ENCODE measurements at places on chromosomes 7 and 10.

DNA sequence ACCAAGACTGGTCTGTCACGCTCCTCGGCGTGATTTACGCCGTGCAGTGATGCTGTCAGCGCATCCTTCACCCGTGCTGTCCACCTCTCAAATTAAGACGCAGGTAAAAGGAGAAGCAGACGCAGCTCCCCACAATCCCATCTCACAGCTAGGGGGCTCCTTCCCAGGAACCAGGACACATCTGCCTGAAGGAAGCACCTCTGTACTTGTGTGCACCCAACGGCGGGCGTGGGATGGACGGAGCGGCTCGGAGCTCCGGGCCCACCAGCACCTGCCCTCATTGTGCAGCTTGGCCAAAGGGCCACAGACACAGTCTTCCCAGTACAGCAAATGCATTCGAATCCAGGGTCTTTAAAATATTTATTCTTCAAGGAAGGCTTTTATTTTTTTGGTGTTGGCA lies 55.3 kb downstream of the STK32C start:
- DNase-seq: no peak

GRCh38 chr7:43142703-43143102 lies 30.3 kb downstream of the HECW1 start:
- no peak for DNase-seq

DNA sequence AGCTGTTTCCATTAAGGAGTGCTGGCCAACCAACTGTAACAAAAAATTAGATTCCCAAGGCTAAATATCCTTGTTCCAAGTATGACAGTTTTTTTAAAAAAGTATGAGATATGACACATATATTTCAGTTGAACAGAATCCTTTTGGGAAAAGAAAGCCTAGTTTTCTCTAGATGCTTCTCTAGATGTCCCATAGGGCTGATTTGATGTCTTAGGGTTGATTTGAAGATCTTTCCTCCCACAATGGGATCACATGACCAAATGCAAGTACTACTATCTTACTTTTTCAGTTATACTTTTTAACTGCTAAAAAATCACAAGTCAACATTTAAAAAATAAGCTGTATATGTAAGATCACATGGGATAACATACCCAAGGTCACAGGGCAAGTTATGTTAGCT lies 3.7 kb downstream of the NAMPT start:
- no peak for DNase-seq

DNA sequence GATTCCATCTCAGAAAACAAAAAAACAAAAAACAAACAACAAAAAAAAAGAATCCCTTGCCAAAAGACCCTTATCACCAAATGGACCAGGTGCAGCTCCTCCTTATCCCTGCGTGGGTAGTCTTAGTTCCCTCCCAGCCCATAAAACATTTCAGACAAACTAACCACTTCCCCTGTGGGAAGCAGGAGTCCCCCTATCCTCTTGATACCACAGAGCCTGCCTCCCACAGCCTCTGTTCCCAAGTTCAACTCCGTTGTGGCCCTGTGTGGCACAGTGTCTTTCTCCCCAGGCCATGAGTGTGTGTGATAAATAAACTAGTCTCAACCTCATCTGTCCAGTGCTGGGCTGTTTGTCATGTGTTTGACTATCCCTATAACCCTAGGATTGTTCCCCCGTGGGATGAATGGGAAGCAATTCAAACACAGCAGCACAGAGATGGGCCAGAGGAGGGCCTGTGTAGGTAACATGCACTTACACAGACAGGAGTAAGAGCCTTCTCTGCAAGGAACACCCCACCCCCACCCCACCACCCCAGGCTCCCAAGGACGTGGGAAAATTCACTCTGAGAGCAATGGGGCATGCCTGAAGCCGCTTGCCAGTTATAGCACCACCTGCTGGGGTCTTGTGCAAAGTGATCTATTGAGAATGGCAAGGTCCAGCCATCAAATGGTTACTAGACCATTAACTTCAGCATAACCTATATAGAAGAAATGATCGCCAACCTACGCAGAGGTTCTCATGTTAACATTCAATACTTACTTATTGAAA lies 147.1 kb upstream of the GHITM start:
- DNase-seq: no peak

GRCh38 chr7:25250386-25250785 lies 22.1 kb upstream of the NPVF start:
- DNase-seq: no peak

DNA sequence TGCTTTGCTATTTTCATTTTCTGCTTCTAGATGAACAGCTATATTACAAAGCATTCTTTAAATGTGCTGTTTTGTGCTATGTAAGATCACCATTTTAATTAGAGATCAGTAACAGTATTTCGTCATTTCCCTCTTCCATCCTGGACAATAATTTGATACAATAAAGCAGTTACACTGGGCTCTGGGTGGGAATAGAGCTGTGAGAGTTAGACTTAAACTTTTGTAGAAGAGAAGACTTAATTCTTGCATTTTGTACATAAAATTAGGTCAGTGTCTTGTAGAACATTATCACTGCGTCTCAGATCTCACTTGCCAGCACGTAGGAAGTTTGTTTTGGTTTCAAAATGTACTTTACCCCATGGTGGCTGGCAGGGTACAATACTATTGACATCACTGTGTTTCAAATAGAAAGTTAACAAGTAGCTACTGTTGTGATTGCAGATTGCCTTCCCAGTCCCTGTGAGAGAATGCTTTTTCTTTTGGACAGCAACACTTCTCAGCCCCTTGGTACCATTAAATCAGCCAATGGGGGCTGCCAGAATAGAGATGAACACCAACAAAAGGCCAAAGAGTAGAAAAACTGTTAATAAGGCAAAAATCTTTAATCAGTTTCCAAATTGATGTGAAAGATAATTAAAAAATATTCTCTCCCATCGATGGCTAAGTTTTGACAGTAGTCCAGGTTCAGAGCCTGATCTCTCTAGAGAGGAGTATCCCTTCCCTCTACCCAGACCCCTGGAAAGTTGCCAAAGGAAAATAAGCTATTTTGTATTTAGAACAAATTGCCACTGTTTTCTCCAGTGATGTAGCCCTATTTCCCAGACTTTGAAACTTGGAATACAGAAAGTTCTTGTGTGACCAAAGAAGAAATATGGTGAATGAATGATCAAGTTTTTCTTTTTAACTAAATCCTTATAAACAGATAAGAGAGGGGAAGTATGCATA lies 35.1 kb downstream of the SMNDC1 start:
- DNase-seq: no peak

DNA sequence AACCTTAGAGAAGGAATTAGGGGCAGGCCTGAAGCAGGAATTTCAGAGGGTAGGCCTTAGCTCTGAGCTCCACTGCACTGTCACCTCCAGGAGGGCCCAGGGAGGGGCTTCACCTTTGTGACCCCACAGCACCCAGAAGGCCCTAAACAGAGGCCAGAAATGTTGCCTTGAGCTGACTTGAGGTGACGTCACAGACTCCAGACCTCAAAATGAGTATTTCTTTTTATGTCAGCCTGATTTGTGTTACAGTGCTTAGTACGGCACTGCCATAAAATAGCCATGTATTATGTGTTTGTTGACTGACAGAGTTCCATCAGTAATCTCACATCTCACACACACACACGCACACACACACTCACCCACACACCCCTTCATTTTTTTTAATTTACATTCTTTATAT lies 211.2 kb downstream of the CCDC3 start:
- DNase-seq: no peak

GRCh38 chr10:60942788-60943315 lies 1.1 kb downstream of the RHOBTB1 start:
- DNase-seq: peak; percentile 64

GRCh38 chr10:105070249-105070648 lies 429.2 kb downstream of the SORCS3 start:
- no peak for DNase-seq

- no peak for DNase-seq
Observed at GRCh38 chr7:13945670-13946069, 43.8 kb downstream of the ETV1 start.

- DNase-seq: no peak
Observed at GRCh38 chr7:81710751-81711150, 59.1 kb downstream of the HGF start.

GRCh38 chr7:151366166-151366879 lies 24.7 kb downstream of the NUB1 start:
- no peak for DNase-seq

GRCh38 chr10:51108406-51108805 lies 34.1 kb downstream of the PRKG1 start:
- no peak for DNase-seq

- peak; percentile 44 for DNase-seq
Observed at GRCh38 chr7:44279731-44280505, 45.5 kb downstream of the CAMK2B start.

- no peak for DNase-seq
Observed at GRCh38 chr10:70492786-70493659, 14.5 kb downstream of the PALD1 start.

GRCh38 chr7:156059369-156059768 lies 247.1 kb upstream of the SHH start:
- no peak for DNase-seq

GRCh38 chr10:17427666-17428350 lies 26.6 kb downstream of the ST8SIA6 start:
- DNase-seq: no peak

DNA sequence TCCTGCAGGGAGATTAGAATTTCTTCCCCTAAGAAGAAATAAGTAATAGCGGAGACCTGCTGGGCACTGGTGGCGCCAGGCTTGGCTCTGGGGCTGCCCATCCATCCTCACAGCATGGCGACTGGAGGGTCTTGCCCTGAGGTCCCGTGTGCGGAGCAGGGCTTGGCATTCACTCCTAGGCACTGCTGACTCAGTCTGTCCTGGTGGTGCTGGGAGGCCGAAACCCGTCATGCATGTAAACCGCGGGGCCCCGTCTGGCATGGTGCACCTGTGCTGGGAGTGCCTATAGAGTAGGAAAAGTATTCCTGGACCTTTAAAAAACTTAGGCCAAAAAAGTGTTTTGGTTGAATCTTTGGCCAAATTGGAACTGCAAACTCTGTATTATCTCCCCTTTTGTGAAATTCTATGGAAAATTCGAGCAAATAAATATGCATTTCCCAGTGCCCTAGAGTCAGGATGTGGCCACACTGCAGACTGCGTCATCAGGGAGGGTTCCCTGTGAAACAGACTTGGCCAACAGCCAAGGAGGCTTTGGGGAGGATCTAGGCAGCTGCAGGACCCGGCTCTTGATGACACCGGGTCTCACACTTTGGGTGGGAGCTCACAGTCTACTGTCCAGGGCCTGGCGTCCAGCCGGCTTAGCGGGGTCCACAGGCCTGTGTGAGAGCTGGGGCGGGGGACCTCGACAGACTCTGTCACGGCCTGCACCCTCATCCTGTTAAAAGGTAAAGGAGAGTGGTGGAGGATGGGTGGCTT lies 122.3 kb downstream of the VIPR2 start:
- DNase-seq: peak; percentile 56

- peak; percentile 78 for DNase-seq
Observed at GRCh38 chr7:144835155-144835611, 670 bp downstream of the TPK1 start.

DNA sequence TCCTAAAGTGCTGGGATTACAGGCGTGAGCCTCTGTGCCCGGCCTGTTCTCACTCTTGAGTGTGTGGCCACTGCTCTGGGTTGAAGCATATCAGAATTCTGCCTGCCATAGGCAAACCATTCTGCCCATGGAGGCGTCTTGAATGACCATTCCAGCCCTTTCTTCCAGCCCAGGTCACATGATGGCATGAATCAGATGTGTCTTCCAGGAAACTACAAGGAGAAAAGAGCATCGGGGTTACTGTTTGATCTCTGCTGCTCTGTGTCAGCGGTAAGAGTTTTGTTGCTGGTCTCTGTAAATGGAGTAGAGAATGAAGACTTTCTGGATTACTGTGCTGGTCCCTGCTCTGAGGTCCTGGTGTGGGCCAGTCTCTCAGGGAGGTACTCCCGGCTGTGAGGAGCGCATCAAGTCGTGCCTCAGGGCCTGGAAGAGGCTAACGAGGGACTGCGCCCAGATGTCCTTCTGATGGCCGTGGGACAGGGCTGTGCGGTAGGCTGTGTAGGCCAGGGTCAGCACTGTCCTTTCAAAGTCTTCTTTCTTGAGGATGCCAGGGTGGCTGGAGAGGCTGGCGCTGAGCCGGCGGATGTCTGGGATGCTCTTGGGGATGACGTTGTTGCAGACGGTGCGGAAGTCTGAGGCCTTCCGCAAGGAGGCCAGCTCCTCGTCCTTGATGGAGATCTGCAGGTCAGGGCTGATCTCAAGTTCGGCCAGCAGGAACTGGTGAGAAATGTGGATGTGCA lies 5.8 kb upstream of the SLC13A4 start:
- DNase-seq: no peak

DNA sequence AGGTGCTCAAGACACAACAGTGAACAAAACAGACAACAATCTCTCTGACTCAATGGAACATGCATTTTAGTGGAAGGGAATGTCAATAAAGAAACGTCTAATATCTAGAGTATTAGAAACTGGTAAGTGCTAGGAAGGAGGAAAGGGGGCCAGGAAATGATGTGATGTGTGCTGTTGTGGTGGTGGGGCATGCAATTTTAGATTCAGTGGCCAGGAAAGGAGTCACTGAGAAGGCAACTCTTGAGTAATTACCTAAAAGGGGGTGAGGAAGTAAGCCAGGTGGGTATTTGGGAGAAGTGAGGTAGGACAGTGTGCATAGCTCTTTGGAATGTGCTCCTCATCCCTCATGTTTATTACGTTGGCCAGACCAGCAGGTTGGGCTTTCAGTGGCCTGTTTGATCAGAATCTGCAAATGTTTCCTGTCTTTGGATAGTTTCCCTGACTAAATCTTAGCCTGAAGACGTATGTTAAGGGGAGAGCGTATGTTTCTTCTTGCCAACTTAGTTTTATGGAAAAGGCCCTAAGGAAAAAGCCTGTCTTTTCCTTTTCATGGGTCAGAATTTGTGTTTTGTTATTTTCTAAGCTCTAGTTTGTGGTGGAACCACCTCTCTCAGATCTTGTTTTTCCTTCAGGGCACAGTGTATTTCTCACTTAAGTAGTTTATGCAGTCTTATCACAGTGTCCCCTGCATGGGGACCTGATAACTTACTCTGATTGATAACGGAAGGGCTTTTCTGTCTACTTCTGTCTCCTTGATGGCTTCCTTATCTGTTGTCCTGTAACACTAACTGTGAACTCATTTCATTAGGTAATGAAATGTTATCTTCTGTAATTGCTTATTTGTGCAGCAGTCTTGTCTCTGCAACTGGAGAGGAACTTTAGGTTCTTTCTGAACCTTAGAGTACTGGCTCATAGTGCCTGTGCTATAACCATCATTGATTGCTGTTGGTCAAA lies 203.7 kb downstream of the AUTS2 start:
- DNase-seq: no peak

Measured in left forelimb (tissue), 1 donor.